Stimulated activated CD8-positive, alpha-beta memory T cell treated with anti-CD3 and anti-CD28 coated beads, Interleukin-4, amount 100 ng/mL, for 4 hours (primary cell): ENCODE measurements at places on chromosomes 1 and 21.

DNA sequence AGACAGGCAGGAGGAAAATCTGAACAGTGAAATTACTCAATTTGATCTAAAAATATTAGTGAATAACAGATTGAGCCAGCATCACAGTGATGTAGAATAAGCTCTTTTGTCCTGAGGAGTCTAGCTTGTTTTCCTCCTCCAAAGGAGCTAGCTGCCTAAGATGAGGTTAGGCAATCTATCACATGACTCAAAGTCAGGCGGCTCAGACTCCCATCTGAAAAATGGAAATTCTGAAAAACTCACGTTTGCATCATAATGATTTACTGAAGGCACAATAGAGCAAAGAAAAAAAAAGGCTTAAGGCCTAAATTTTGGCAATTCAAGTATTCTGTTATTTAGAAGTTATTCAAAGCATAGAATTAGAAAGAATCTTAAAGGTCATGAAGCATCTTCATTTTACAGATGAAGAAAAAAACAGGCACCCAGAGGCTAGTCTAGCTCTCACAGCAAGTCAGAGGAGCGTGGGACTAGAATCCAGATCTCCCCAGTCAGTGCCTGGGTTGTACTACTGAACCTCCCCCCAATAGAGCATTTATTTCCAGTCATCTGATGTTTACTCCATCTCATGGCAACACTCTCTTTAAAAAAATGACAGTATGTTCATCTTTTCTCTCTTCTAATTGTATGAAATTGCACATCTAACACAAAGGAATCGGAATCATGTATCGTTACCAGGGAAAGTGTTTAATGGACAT is 62.5 kb upstream of the ATF3 start:
- DNase-seq = no peak

- DNase-seq = no peak
Observed at GRCh38 chr1:24052220-24052619, 59.7 kb downstream of the MYOM3 start.

GRCh38 chr1:154407198-154408091 is 2.3 kb downstream of the IL6R start:
- DNase-seq = no peak

- DNase-seq = no peak
Observed at GRCh38 chr1:209704584-209704983, at the start of gene HSD11B1. Gene HSD11B1 (plus strand): TSS chr1:209704846. CDS start chr1:209704943, 97 bp downstream.

DNA sequence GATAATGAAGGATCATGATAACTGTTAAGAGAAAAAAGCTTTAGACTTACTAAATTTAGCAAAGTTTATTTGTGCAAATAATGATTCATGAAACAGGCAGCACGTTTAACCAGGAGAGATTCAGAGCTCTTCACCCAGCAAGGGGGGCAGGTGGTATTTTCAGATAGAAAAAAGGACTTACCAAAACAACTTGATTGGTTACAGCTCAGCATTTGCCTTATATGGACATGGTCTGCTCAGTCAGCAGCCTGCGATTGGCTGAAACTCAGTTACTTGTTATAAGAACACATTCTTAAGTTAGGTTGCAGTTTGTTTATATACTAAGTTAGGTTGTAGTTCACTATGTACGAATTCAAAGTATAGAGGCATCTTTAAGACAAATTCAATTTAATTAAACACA is 165.6 kb downstream of the DUSP10 start:
- no peak for DNase-seq

GRCh38 chr1:199742547-199742946 is 285.0 kb upstream of the NR5A2 start:
- DNase-seq = no peak

DNA sequence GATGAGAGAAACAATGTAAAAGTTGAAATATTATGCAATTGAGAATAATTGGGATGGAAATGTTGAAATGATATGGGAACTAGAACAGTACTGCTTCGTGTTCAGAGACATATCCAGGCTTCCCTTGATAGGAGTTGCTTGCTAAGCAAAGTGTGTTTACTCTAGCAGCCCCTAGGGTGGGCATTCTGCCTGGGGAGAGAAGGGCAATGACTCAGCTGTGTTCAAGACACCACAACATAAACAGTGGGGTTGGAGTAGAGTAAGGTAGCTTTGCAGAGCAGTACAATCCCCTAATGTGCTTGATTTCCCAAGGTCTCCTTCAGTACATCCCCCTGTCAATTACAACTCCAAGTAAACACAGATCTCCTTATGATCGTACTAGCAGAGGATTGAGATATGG is 4.8 kb upstream of the PCNX2 start:
- DNase-seq = no peak

DNA sequence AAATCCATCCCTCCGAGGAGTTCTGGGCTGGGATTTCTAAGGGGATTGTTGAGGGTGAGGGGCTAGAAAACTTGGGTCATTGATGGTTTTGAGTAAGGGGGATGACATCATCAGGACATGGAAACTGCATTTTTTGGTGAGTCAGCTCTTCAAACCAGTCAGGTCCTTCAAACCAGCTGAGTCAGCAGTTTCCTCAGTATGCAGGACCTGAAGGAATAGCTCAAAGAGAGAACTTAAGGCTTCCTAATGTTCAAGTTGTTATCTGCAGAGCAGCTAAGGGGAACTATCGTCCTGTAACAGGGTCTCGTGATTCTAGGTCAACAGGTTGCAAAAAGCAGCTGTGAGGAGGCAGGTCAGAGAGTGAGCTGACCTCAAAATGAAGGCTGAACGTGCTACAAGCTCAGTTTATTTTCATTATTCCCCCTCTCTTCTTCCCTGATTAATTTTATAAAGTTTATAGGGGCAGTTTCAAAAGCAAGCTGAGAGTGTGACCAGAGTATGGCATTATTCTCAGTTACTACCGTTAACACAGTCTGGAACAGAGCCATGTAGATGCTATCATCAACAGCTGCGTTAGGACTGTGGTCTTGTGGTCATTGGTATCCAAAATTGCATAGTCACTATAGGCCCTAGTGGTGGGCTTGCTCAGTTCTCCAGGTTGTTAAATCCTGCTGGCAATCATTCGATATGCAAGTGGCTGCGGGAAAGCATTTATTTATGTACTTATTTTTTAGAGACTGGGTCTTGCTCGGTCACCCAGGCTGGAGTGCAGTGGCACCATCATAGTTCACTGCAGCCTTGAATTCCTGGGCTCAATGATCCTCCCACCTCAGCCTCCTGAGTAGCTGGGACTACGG is 10.7 kb upstream of the SDC3 start:
- DNase-seq = no peak

DNA sequence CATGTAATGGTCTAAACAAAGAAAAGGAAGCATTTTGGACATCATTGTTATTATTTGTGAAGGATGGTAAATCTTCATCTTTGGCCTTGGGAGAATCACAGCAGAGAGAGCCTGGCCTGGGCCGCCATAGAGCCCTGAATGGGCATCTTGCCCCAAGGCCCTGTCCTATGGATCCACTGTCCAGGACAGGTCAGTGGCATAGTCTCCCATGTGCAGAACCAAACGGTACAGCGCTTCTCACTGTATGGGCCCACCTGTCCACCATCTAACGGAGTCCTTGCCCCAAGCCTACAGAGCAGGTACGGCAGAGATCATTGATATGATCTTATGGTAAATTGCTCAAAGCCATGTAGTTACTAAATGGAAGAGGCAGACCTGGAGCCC is 185.7 kb downstream of the FOXD2 start:
- no peak for DNase-seq

GRCh38 chr1:36083635-36084496 is at the start of gene TEKT2:
Gene TEKT2 (plus strand): TSS chr1:36084094. CDS start chr1:36084922, 828 bp downstream.
- no peak for DNase-seq

- DNase-seq = no peak
Observed at GRCh38 chr1:204530932-204531331, 14.7 kb downstream of the MDM4 start.

DNA sequence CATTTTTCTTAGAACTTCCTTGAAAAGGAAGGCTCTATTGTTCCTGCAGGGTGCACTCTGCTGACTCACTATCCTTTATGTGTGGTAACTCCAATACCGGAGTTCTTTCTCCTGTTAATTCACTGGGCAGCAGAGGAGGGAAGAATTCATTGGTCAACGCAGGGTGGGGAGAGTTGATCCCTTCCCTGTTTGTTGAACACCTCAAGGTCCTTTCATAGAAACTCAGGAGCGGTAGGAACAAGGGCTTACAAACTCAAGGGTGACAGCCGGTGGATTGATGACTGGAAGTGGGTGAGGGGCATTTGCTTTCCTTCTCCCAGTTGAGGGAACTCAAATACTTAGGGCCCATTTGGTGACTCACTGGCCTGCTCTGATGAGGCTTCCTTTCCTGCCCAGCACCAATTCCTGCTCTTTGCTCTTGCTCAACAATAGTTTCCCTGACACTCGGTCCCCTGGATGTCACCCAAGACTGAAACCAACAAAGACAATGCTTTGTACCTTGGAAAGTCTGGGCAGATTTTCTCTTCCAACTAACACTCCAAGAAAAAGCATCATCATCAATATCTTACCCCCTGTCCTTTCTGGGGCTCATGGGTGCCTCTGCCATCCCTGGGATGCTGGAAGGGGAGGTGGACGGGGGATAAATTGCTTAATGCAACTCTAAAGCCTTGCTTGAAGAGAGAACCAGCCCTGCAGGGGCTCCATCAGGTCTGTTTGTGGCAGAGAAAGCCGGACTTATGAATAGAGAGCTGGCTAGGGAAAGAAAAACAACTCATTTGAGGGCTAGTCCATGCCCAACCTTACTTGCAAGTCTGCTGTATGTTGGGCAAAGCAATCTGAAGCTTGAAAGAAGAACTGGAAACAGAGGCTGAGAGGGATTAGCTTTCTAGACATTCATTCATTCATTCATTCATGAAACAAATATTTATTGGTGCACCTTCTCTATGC is 9.3 kb downstream of the SLC26A9 start:
- no peak for DNase-seq

GRCh38 chr1:11335417-11336056 is 62.5 kb downstream of the UBIAD1 start:
- peak; percentile 7 for DNase-seq

DNA sequence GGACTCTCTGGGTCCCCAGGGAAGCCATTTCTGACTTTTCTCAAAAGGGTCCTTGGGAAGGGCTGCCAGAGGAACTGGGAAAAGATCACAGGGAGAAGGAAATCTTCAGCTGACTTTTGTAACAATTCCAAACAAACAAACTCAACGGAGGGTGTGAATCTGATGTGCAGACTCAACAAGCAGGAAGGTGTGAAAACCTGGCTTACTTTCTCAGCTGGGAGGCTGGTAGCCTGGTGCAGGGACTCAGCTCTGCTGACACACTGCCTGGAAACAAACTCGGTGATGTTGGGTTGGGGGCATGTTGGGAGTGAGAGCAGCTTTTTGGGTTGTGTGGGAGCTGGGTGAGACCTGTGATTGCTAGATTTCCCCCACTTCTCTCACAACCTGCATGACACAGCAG is 10.2 kb upstream of the HSD3B2 start:
- no peak for DNase-seq

DNA sequence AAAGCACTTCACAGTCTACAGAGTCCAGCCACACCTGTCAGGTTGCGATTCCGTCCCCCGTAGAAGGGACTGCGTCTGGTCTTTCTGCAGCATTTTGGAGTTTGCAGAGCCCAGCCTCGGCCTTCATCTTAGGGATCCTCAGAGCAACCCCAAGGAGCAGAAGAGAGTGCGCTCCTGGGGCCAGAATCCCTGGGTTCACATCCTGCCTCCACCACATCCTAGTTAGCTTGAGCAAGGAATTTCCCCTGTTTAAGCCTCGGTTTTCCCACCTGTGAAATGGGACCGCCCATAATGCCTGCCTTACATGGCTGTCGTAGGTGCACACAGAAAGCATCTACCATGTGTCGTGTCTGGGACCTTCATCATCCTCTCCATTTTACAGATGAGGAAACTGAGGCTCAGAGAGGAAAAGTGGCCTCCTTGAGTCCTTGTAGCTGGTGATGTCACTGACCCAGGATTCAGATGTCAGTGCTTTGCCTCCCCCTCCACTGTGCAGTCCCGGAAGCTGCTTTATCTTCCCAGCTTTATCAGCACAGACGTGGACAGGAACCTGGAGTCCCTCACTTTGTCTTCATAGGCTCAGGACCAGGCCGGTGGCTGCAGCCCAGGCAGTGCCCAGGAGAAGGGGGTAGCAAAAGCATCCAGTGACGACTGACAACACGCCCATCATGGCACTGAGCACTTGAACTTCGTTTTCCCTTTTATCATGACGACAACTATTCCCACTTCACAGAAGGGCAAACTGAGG is 438.5 kb downstream of the MATN1 start:
- no peak for DNase-seq

DNA sequence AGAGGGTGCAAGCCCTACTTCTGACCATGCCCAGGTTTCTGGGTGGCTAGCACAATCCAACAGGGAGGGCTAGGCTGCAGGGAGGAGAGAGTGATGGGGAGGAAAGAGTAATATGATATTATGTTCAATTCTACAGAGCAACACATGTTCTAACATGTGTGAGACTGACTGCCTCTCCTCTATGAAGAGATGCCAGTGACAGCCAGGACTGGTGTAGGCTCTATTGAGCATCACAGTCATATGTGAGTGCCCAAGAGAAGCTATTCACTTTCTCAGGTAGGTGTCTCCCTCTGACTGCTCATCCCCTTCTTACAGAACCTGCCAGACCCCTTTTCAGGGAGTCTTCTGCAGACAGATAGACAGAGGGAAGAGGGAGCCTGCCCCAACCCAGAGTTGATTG is 446.1 kb downstream of the SIPA1L2 start:
- no peak for DNase-seq

DNA sequence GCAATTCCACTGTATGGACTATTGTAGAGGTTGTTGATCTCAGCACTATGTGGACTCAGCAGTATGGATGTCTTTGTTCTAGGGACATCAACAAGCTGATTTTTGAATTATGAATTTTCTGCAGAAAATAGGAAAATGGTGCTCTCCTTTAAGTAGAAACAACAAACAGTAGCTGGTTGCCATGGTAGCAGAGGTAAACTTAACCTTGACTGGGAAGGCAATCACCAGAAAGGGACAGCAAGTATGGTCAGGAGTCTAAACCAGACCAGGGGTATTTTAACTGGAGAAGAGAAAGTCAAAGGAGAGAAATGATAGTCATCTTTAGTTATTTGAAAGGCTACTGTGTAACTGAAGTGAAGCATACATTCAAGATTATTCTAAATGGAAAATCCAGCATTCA is 22.3 kb downstream of the WLS start:
- no peak for DNase-seq

GRCh38 chr1:1916851-1917251 is 1.8 kb downstream of the CALML6 start:
- no peak for DNase-seq

- DNase-seq = no peak
Observed at GRCh38 chr21:45531393-45532215, 10.6 kb downstream of the SLC19A1 start.
